ENCODE measurements at places on chromosomes 2 and 18. TPM values are rescaled to one million over a fixed set of nuclear protein-coding genes. Genes with fewer than 3 reads are reported as not detected.

The ABCB11 gene
- total RNA-seq, result 2.6 TPM

The COPS9 gene
- total RNA-seq, result 61.8 TPM

The CD207 gene
- not detected for total RNA-seq

The OSR1 gene
- 8.7 TPM for total RNA-seq

The ALPP gene
- not detected for total RNA-seq
